Activated naive CD8-positive, alpha-beta T cell treated with anti-CD3 and anti-CD28 coated beads for 36 hours (primary cell): ENCODE measurements at places on chromosomes 13 and 19.
A peak's percentile ranks its signal among the peaks of the same experiment; 100 is the strongest.

GRCh38 chr19:28242317-28242927 lies 970.5 kb downstream of the UQCRFS1 start:
- DNase-seq: peak; percentile 1

GRCh38 chr13:25494698-25495411 lies 123.1 kb downstream of the ATP8A2 start:
- no peak for DNase-seq

DNA sequence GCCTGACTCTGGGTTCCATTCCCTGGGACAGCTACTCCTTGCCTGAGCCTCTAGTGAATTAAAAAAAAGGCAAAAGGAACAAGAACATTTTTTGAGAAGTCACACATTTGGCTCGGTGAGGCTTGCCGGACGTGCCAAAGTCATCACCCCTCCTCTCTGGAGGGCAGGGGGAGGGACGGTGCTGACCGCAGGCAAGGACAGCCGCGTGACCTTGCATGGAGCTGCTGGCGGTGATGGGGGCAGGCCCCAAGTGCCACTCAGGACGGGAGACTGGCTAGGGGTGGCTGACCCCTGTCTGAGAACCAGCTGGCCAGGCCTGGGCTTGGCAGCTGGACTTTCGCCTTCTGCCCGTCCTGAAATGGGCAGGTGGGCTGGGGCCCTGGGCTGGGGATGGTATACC lies 26.4 kb downstream of the MAP2K2 start:
- no peak for DNase-seq

- no peak for DNase-seq
These were observed 32.8 kb downstream of the ANKRD10 start for GRCh38 chr13:110881839-110882627.

GRCh38 chr13:46126552-46127357 lies 21.9 kb upstream of the CPB2 start:
- peak; percentile 55 for DNase-seq

DNA sequence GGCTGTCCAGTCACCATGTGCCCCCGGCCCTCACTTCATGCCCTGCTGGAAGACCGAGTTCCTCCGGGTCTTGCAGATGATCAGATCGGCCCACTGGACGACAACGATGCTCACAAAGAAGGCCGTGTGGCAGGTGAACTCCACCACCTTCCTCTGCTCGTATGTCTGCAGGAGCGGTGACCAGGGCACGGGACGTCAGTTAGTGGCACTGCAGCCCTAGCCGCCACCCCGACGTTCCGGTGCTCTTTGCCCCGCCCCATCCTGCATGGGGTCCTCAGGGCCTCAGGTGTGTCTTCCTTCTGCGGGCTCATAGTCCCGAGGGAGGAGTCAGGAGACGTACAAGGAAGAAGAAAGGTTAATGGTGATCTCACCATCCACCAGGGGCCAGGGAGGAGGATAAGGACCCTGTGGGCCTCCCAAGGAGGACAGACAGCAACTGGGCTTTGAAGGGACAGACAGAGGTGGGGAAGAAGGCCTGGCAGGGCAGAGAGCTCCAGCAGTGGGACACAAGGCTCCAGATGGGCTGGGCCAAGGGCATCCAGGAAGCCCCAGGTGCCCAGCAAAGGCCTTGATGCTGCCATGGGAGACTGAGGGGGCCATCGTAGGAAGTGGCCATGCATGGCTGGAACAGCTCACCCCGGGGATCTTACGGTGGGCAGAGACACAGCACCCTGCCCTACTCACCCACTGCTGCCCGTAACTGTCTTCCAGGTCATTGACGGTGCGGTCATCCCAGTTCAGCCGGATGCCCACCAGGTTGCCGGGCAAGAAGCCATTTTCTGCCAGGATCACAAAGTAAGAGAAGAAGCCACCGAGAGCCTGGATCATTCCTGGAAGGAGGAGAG lies 9.9 kb upstream of the RABAC1 start:
- no peak for DNase-seq

DNA sequence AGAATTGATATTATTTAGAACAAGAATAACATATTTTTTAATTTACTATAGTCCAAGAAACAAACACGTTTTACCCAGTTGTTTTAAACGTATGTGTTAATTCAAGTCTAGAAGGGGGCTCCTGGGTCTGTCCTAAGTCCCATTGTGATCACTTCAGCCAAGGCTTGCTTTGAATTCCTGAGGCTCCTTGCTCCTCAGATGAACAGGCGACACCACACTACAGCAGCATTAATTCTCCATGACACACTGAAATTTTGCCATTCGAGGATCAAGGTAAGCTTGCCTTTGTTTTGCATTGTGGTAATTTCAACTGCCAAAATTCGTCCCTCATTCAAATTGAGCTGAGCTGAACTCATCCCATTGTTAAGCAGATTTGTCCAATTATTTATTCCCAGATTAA lies 1442.6 kb downstream of the SLITRK5 start:
- no peak for DNase-seq

DNA sequence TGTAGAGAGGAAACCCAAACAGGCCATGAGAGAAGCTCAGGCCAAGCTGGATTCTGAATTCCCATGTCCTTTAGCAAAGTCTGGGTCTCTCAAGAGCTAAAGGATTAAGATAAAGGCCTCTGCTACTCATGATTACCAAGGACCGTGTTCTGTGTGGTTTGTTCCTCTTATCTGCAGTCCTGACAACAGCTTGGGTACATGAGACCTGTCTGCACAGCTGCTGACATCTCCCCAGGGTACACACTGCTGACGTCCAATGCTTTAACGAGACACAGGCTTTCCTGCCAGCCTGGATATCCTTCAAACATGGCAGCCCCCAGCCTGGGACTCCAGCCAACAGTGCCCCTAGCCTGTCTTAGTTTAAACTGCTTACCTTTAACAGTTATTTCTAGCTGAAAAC lies 211.0 kb downstream of the SLC7A1 start:
- DNase-seq: no peak

DNA sequence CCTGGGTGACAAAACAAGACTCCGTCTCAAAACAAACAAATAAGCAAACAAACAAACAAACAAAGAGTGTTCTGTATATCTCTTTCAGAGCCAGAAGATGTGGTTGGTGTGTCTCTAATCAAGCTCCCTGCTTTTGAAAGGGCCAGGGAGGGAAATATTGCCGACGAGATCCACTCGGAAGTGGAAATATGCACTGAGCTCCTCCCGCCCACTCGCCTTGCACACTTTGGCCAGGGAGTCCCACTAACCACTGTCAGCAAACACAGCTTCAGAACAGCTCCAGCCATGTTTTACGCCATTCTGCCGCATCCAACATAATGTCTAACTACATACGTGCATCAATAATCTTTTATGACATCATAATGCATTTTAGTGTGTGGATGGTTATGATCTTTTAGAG lies 155.5 kb upstream of the VSTM2B start:
- DNase-seq: no peak

DNA sequence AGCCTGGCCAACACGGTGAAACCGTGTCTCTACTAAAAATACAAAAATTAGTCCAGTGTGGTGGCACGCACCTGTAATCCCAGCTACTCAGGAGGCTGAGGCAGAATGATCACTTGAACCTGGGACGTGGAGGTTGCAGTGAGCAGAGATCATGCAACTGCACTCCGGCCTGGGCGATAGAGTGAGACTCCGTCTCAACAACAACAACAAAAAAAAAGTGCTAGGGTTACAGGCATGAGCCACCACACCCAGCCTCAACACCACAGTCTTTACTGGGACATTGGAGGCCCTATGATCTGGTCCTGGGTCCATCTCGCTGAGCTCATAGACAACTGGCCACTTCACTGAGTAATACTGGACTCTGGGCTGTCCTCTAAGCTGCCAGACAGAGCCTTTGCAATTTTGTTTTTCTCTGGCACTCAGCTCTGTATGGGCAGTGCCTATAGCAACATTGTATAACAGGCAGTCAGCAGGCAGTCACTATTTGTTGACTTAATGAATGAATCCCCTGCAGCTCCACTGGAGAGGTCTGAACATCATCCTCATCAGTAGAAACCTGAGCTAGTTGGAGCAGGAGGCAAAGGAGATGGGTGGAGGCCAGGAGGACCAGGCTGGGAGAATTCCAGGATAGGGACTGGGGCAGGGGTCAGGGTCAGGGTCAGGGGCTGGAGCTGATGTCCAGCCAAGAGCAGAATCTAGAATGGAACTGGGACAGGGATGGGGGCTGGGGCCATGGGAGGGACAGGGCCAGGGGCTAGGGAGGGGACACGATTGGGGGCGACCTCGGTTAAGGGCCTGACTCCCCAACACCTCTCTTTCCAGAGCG lies 8.1 kb downstream of the BLOC1S3 start:
- no peak for DNase-seq

GRCh38 chr13:82129281-82129680 lies 1753.0 kb downstream of the SLITRK1 start:
- no peak for DNase-seq

- DNase-seq: no peak
These were observed 41.8 kb downstream of the SACS start for GRCh38 chr13:23391752-23392151.

- DNase-seq: no peak
These were observed 46.3 kb upstream of the CEACAM21 start for GRCh38 chr19:41529484-41530183.

- DNase-seq: no peak
These were observed 32.5 kb downstream of the CCDC70 start for GRCh38 chr13:51894239-51894638.

- no peak for DNase-seq
These were observed 141.3 kb downstream of the ZAR1L start for GRCh38 chr13:32173881-32174280.

DNA sequence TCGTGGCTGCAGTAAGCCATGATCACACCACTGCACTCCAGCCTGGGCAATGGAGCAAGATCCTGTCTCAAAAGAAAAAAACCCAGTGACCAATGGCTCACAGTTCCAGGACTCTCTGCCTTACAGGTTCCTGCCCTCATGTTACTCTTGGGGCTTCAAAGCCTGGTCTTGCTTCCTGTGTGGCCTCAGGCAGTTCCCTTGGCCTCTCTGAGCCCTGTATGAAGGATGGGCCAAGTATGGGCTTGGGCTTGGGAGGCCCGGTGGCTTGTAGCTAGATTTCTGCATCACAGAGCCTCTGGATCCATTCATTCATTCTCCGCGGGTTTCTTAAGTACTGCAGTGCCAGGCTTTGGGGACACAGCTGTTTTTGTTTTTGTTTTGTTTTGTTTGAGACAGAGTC lies 780 bp upstream of the TSPAN16 start:
- DNase-seq: no peak

DNA sequence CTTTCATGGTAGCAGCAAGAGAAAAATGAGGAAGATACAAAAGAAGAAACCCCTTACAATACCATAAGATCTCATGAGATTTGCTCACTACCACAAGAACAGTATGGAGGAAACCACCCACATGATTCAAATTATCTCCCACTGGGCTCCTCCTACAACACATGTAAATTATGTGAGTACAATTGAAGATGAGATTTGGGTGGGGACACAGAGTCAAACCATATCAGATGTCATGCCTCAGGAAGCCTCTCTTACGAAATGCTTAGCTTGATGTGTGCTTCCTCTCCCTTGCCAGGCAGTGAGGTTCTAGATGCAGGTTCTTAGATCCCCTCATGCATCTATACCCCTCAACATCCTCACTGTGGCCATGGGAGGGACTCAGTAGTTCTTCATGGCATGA lies 63.2 kb upstream of the RGCC start:
- no peak for DNase-seq

- no peak for DNase-seq
These were observed 8.0 kb downstream of the UBXN6 start for GRCh38 chr19:4449639-4450028.

DNA sequence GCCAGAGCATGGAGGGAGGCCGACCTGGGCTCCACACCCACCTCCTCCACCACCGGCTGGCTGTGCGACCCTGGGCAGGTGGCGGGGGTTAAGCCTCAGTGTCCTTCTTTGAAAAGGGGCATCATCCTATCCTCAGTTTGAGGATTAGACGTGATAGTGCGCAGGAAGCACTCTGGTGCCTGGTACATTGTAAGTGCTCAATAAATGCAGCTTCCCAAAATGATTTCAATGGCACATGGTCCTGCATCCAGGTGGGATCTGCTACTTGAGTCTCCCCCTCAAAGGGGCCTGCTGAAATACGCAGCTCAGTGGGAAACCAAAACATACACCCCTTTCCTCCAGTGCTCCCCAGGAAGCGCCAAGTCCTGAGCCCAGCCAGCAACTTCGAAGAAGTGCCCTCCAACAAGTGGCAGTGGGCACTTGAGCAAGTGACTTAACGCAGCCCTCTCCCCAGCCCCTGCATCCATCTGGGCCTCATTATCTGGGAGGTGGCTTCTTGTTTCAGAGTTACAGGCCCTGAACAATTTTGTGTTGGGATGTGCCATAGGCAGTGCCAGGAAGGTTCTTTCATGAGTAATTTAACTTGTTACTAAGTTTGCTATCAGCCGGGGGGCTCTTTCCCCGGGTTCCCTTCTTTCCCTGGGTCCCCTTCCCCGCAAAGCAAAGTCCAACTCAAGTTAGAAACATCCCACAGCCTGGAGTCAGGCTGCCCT lies 17.9 kb downstream of the ACTN4 start:
- DNase-seq: no peak

- DNase-seq: no peak
These were observed 9.3 kb downstream of the PLEKHF1 start for GRCh38 chr19:29674374-29675119.

- no peak for DNase-seq
These were observed 175.1 kb downstream of the ITGBL1 start for GRCh38 chr13:101627556-101627943.

DNA sequence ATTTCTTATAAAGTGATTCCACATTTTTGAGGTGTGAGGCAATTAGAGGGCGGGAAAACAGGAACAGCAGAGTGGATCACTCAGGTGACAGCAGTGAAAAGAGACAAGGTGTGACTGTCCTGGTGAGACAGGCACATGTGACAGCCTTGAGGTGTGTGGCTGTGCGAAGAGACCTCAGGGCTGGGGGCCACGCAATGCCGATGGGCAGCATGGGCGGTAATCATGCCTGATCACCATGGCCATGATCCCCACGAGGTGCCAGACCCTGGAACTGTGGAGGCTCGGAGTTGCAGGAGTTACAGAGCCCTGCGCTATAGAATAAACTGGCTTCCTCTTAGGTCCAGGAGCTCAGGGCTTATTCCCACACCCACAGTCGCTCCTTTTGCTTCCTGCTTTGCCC lies 2.0 kb downstream of the SPACA6 start:
- no peak for DNase-seq

GRCh38 chr19:6423499-6424194 lies 964 bp downstream of the KHSRP start:
- peak; percentile 60 for DNase-seq

DNA sequence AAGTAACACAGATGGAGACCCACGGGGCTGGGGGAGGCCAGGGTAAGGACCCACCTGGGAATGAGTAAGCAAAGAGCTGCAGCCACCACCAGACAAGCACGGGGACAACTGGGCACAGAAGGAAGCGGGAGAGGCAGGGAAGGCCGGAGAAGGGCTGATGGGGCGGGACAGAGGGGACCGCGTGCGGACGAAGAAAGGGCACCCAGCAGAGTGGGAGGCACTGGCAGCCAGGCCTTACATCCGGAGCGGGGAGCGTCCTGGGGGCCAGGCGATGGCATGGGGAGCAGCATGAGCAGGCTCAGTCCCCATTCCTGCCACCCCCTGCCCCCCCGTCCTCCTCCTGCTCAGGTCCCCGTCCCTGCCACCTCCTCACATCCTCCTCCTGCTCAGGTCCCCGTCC lies 3.0 kb downstream of the PROZ start:
- no peak for DNase-seq
